ENCODE measurements at places on chromosomes 4 and X.

- no peak for DNase-seq
Observed at GRCh38 chr4:24589448-24589847, 5.1 kb upstream of the DHX15 start.

- no peak for DNase-seq
Observed at GRCh38 chrX:135437867-135438733, 16.4 kb downstream of the SMIM10L2A start.

GRCh38 chr4:84894621-84895020 is 71.9 kb downstream of the WDFY3 start:
- DNase-seq = peak; percentile 17

GRCh38 chrX:15511563-15511962 is 11.0 kb downstream of the BMX start:
- no peak for DNase-seq

DNA sequence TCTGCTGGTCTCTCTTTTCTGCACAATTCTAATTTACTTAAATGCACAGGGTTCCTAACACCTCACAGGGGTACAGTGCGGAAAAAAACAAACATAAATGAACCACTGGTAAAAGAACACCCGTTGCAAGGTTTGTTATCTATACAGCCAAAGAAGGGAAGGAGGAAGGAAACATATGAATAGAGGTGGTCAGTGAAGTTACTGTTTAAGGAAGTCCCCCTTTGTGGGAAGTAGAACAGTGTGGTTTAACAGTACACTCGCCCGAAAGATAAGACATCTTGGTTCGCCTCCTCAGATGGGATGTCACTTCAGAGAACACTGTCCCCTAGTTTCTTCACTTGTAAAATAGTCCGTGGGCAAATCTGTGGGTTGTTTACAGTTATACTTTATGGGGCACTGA is 57.5 kb downstream of the TEC start:
- no peak for DNase-seq

GRCh38 chr4:26288355-26288909 is 32.4 kb upstream of the RBPJ start:
- DNase-seq = no peak

DNA sequence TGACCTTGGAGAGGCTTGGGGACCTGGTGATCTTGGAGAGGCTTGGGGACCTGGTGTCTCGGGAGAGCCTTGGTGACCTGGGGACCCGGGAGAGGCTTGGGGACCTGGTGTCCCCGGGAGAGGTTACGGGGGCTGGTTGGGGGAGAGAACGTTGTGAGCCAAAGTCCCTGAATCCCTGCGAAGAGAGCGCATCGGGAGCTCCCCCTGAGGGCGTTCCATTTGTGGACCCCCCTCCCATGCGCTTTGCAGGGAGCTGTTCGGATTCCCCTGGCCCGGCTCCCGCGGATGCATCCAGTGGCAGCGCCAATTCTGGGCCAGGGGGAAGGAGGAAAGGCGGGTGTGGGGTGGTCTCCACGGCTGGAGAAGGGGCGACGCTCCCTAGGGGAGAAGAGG is 13.3 kb downstream of the SHOX start:
- no peak for DNase-seq

DNA sequence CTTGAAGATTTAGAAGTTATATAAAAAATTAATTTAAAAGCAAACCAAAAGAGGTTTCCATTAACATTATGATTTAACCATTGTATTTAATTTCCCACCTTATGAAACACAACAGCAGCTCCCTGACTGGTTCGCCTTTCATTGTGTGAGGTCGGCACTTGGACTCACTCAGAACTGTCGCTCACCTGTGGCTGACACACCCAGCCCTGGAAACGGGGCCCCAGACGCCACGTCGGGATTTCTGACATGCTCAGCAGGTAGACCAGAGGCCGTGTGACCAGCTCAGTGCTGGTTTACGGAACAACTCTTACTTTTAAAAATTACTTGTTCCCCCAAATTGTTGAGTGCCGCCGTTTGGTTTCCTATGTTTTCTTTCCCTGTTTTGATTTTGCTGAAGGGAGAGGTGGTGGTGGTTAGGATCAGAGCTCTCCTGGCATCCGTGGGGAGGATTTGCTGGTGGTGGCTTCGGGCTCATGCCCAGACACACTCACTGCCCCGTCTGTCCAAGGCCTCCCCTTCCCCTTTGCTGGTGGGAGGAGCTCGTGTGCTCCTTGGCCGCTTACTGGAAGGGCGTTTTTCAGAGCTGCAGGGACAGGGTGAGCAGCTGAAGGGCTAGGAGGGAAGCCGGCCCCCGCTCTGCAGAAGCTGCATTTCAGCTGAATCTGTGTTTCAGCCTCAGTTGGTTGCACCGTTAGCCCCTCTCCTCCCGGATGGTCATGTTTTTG is 59.2 kb downstream of the CPLX1 start:
- no peak for DNase-seq

DNA sequence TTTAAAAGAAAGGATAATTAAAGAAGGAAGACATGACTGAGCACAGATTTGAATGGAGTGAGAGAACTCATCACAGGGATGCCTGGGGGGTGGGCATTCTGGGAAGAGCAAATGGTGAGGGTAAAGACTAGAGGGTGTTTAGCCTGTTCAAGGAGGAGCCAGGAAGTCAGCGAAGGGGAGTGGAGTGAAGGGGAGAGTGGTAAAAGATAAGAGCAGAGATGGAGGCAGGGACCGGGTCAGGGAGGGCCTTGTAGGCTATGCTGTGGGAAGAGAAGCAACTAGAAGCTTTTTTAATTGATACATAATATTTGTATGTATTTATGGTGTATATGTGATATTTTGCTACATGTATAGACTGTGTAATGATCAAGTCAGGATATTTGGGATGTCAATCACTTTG is 2.2 kb upstream of the VGLL1 start:
- no peak for DNase-seq

GRCh38 chrX:109270580-109271484 is 211.1 kb downstream of the GUCY2F start:
- no peak for DNase-seq

DNA sequence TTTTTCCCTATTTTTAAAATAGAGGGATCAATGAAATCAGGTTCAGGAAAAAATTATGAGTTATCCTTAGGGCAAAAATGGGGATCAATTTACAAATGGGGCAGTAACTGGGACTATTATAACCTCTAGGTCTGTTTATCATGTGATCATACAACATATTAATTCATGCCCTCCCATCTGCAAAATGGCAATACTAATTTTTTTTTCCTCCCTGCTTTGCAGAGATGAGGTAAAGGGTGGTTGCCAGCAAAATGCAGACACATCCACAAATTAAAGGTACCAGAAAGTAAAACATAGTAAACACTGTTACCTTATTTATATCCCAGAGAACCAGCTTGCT is 467 bp downstream of the HSD17B11 start:
- DNase-seq = peak; percentile 36

DNA sequence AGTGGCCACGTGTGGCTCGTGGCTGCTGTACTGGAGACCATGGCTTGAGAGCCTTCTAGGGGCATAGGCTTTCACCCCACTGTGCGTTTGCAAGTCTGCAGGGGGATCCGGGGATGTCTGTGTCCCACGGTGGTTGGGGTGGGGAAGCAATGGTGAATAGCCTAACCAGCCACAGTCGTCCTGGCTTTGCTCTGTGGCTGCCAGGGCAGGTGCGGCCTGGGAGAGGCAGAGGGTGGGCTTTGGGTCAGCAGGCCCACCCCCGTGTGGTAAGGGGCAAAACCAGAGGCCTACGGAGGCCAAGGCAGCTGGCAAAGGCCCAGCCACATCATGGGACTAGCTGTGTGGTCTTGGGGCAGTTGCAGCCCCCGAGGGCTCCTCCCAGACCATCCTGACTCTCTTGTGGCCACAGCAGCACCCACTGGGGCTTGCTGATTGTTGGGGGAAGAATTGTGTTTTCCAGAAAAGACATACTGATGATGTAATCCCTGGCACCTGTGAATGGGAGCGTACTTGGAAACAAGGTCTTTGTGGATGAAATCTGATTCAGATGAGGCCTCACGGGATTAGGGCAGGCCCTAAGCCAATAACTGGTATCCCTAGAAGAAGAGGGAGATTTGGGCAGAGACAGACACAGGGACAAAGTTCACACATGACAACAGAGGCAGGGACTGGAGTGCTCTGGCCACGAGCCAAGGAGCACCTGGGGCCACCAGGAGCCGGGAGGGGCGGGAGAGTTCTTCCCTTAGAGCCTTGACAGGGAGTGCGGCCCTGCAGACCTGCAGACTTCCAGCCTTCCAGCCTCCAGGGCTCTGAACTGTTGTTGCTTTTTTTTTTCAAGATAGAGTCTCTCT is 2.9 kb downstream of the CPZ start:
- no peak for DNase-seq

- DNase-seq = no peak
Observed at GRCh38 chr4:31104577-31104976, 384.4 kb downstream of the PCDH7 start.

DNA sequence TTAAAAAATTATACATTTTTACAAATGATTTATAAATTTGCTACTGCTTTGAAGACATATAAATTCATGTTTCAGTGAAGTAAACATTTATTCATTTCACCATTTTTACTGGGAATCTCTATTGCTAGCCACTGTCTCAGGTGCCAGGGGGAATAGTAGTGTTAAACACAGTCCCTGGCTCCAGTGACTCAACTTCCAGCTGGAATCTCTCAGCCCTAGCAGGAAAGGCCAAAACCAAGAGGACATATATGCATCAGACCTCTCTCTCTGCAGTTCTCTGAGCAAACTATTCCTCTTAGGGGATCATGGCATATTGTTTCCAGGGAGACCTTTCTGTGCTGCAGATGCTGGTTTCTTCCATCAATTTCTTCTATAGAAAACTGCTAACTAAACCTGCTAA is 1009.0 kb upstream of the LCORL start:
- no peak for DNase-seq

- DNase-seq = no peak
Observed at GRCh38 chr4:125432078-125432477, 117.3 kb downstream of the FAT4 start.

DNA sequence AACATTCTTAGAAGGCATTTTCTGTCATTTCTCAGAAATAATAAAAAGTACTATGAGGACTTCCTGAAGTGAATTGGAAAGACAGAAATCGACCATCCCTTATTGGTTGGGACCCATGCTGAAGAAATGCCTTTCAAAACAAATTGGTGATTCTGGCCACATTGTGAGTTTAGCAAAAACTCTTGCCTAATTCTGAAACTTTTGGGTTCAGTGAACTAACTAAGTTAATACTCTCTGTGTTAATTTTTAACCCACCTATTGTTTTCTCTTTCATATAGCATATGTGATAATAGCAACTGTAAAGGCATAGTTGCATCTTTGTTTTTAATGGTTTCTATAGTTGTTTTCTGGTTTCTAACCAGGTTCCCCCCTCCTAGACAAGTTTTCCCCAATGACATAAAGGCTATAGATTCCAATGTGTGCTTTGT is 129.3 kb upstream of the FAT1 start:
- DNase-seq = no peak

- DNase-seq = no peak
Observed at GRCh38 chrX:74272230-74272629, 31.8 kb upstream of the ZCCHC13 start.

- DNase-seq = no peak
Observed at GRCh38 chr4:3363411-3364141, 70.8 kb downstream of the RGS12 start.

DNA sequence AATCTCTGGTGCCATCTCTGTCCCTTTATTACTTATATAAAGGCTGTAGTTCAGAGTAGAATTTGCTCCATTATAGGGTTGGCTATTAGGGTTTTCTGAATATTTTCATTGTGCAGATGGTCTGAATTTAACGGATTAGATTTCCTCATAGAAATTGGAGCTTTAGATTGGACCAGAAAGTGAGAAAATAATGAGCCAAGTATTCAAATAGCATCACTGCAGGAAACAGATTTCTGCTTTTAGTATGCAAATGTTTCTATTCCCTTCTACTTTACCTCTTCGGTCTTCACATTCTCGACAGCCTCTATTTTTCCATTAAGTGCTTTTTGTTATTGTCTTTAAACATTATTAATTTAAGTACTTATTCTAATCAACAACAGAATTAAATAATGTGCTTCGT is 55.4 kb downstream of the TRIM2 start:
- DNase-seq = no peak

DNA sequence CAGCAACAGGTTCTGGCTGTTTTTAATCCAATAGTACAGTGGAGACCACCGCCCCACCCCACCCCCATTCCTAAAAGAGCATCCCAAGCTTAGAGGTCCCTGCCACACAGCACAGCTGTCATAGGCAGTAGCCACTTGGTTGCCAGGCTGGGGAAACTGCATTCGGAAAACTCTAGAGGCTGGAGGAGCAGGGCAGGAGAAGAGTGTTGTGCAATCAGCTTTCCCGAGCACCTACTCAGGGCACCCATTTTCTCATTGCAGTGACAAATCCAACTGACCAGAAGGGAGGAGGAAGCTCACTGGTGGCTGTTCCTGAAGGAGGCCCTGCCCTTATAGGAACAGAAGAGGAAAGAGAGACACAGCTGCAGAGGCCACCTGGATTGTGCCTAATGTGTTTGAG is 1.1 kb downstream of the CXCL1 start:
- no peak for DNase-seq

DNA sequence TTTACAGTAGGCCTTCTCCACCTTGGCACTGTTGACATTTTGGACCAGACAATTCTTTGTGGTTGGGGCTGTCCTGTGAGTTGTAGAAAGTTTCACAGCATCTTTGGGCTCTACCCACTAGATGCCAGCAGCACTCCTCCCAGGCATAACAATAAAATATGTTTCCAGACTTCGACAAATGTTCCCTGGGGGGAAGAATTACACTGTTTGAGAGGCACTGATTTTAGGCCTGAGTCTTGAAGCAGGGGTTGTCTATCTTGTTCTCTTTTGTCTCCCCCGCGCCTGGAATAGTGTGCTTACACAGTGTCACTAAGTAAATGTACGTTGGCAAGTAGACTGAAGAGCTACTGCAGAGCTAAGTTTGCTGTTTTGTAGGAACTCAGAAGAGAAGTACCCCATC is 254.4 kb upstream of the BOD1L1 start:
- DNase-seq = no peak

DNA sequence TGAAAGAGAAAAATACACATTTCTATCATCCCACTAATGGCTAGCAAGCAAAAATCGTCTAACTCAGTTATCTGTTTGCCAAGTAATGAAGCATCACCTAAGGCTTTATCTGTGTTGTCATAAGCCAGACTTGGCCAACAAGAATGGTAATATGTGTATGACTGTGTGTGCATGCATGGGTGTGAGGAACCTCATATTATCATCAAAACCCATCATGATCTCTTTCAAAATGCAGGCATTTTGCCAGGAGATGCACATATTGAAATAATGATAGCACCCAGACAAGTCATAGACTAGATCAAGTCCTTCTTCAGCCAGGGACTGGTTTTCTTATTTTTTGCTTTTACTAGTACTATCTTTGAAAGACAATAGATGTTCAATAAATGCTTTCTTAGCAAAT is 172.5 kb upstream of the FMR1 start:
- DNase-seq = no peak

GRCh38 chrX:44261286-44261685 is 82.2 kb downstream of the EFHC2 start:
- no peak for DNase-seq

GRCh38 chr4:105683038-105683437 is 25.5 kb downstream of the INTS12 start:
- no peak for DNase-seq

GRCh38 chr4:508675-509638 is 9.9 kb downstream of the PIGG start:
- no peak for DNase-seq

- DNase-seq = no peak
Observed at GRCh38 chrX:76155786-76156185, 17.1 kb upstream of the PBDC1 start.

Data from right renal cortex interstitium (tissue), 3 donors.